ENCODE measurements at places on chromosomes 5 and 9. TPM values are rescaled to one million over a fixed set of nuclear protein-coding genes. Genes with fewer than 3 reads are reported as not detected.

Gene EGFL7
- polyA plus RNA-seq = 79.5 TPM

Gene NEUROG1
- not detected for polyA plus RNA-seq

Gene AMBP
- polyA plus RNA-seq = 1.4 TPM

Gene SLC25A2
- not detected for polyA plus RNA-seq

Gene FOXD4L5
- 0.12 TPM for polyA plus RNA-seq

Gene F2RL2
- 0.49 TPM for polyA plus RNA-seq

Gene IRF1
- polyA plus RNA-seq = 17.6 TPM

Gene RGS7BP
- 8.3 TPM for polyA plus RNA-seq

Gene FBP2
- 0.17 TPM for polyA plus RNA-seq

Gene ADAMTS12
- polyA plus RNA-seq = 16.9 TPM

Gene ECM2
- 12.6 TPM for polyA plus RNA-seq

Gene OTP
- polyA plus RNA-seq = not detected

Gene MARCHF11
- polyA plus RNA-seq = 5.0 TPM

DNA sequence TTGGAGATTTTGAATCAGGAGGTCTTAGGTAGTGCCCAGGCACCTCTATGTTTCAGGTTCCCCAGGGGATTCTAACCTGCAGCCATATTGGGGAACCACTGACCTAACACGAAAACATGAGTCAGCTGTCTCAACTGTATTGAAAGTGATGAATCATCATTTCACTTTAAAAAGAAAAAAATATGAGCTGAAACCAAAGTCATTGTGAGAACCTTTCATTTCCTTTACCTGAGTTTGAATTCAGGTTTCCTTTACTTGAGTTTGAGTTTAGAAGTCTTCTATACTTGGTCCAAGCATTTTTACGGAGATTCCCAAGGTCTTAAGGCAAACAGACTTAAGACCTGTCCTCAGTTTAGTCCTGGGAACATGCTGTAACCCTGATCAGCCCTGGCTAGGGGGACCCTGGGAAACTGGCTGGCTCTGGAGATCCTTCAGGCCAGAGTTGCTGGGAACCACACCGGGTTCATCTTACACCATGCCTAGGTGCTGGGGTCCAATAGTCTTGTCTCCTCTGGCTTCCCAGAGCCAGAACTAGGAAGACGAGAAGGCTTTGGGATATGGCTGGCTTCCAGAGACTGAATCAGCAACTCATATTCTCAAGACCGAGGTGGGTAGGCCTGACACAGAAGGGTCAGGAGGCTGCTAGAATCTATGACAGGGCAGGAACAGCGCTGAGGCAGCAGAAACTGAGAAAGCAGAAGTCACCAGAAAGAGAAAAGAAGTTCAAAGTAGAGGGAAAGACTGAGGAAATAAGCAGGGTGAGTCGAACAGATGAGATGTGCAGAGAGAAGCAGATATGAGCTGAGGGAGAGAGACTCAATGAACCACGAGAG lies 16.4 kb upstream of the PDCD1LG2 start:
- no peak for DNase-seq

DNA sequence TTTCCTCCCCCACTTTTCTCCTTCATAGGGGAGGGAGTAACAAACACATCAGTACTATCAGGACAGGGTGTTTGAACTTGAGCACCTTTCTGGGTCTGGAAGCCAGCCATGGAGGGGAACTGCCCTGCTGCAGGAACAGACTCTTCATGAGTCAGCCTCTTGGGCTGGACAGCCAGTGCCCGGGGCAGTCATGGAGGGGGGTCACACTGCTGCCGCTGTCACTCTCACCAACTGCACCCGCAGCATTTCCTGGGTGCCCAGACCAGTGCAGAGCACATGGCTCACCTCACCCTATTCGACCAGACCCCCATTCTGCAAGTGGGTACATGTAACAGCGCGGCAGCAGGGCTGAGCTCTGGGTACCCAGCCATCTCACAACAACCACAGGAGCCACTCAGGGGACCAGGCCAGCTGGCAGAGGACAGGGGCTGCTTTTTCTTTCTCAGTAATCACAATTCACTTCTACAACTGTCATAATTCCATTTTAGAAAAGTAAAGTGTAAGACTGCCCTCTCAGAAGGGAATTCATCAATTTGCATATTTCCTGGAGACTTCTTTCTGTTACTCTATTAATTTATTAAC lies 118.4 kb downstream of the CTNND2 start:
- DNase-seq = no peak

GRCh38 chr5:57862471-57862911 lies 379.9 kb upstream of the ACTBL2 start:
- DNase-seq = no peak

DNA sequence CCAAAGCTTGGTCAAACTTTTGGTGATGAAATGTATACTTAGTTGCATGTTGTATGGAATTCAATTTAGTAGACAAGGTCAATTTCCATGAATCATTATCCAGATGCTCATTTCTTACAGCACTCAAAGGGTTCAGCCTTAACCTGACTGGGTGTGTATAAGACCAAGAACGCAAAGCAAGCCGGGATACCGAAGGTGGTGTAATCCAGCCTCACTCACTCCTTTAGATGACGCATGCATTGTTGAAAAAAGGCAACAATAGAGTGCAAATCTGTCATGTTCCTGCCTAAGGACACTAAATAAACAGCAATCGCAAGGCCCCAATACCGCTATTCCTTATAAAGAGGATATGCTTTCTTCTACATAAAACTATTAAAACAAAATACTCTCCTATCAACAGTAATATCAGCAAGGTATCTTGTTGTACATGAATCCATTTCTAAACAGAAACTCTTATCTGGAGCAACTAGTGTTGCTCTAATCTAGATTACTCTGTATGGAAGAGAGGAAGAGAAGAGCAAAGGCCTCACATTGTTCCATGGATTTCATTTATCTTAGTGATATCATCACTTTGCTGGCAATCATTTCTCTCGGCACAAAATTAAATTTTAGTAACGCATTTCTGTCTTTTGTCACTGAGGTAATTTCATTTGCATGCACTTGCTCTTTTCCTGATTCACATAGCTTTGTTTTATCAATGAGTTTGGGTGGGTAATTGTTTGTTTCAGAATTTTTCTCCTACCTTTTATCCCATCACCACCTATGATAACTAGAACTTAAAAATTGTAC lies 96.2 kb downstream of the PLK2 start:
- DNase-seq = no peak

GRCh38 chr5:151063142-151063989 lies 17.5 kb downstream of the TNIP1 start:
- no peak for DNase-seq

GRCh38 chr5:135025730-135026644 lies 8.0 kb downstream of the PITX1 start:
- no peak for DNase-seq

DNA sequence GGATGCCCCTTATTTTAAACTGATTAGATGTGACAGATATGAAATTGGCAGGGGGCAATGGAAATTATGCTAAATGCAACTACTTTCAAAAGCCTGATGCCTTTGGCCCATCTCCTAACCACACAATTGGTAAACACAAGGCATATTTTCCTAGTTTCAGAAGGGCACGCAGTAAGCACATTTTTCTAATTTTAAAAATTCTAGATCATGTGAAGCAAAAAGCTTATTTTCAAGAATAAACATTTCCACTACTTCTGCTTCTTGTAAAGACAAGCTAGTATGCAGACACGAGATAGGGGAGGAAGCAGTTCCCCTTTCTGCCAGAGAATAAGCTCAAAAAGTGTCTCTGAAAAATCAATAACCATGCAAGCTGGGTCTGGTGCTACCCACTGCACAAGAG lies 67.7 kb downstream of the ABCA1 start:
- DNase-seq = no peak

GRCh38 chr5:68255305-68256120 lies 40.0 kb downstream of the PIK3R1 start:
- DNase-seq = no peak

DNA sequence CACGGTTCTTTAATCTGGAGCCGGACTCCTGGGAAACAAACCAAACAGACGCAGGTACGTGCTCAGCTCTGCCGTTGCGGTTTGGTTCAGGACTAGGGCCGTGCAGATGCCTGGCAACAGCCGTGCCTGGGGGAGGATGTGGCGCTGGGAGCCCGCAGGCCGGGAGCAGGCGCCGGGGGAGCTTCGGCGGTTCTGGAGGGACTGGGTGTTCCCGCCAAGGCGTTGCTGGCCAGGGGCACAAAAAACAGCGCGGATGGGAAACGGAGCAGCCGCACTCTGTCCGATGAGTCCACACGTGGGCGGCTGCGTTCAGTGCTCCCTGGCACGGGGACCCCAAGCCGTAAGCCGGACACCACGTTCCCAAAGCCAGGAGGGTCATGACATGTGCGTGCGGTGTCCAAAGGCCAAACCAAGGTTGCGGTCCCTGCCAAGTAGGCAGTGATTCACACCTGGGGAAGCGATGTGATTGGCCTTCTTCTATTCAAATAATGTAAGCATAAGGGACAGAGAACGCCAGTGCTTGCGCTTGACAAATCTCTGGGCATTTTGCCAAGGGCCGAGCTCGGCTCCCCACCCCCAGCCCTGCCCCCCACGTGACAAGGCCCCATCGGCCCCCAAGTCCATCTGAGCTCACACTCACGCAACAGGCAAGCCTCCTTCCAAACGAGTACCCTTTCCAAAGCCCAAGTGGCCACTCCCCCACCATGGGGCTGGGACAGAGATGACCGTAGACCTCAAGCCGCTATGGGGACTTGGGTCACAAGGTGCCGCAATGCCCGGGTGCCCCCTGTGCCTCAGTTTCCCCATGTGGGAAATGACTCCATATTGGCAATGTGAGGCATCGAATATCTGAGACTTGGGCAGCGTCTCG lies 49.7 kb upstream of the NKD2 start:
- DNase-seq = no peak

- no peak for DNase-seq
These were observed 1.6 kb upstream of the ST6GALNAC4 start for GRCh38 chr9:127918183-127919107.

- no peak for DNase-seq
These were observed 409.3 kb downstream of the AGTPBP1 start for GRCh38 chr9:85332487-85332886.

DNA sequence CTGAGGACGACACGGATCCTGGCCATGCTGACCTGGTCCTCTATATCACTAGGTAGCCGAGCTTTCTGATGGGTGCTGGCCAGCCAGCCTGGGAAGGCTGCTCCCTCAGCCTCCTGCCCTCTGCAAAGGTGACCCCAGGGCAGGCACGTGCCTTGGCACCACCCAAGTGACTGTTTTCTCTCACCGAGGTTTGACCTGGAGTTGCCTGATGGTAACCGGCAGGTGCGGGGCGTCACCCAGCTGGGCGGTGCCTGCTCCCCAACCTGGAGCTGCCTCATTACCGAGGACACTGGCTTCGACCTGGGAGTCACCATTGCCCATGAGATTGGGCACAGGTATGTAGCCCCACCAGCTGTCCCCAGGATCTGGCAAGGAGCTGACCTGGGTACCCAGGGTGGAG lies 3.8 kb downstream of the ADAMTS13 start:
- DNase-seq = no peak

- DNase-seq = no peak
These were observed 4.9 kb downstream of the NEK6 start for GRCh38 chr9:124262649-124262972.

DNA sequence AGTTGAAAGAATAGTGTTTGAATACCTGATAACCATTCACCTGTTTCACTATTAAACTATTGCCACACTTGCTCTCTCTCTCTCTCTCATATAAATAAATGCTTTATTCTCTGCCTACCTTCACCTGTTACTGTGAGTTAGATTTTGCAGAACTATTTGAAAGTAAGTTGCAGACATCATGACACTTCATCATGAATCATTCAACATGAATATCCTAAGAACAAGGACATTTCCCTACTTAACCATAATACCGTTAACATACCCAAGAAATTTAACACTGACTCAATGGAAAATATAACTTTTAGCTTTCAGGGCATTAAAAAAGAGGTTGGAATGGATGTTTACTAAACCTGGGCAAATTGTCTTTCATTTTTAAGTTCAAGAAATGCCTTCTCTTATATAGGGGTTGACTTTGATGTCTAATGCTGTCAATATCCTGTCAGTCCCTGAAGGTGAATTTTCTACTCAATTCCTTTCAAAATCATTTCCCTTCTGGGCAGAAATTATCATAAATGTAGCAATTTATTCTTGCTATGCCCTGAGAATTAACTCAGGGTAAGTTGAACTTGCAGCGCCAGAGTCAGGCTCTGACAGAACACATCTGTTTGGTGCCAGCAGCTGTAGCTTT lies 582.6 kb upstream of the TLE4 start:
- DNase-seq = no peak

DNA sequence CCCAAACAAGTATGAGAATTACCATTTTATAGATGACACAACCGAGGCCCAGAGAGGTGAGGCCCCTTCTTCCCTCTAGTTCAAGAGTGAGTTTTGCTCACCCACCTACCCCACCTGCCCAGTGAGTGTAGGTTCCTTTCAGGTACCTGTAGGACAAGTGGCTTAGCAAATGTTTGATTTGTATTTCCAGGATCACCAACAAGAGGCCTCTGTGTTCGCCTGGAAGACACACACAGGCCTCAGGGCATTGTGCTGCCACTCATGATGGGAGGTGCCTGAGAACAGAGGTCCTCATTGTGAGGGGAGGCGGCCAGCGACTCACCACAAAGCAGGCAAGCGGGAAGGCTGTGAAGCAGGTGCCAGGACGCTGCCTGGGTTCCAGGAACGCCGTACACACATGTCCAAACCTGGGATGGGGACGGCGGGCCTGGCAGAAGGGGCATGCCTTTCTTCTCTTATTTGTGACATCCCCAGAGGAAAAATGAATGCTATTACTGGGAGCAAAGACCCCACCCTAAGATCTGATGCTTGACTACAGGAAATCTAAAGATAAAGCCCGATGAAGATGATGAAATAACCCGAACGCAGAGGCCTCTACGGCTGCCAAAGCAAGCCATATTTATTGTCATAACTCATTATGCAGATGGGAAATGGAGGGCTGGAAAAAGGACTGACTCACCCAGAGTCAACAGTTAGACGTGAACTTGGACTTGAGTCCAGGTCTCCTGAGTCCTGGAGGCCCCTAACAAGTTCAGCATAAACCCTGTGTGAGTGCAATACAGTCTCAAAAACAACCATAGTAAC lies 60.2 kb upstream of the SLC25A51 start:
- no peak for DNase-seq

GRCh38 chr5:156914371-156914737 lies 48.7 kb downstream of the TIMD4 start:
- DNase-seq = no peak

DNA sequence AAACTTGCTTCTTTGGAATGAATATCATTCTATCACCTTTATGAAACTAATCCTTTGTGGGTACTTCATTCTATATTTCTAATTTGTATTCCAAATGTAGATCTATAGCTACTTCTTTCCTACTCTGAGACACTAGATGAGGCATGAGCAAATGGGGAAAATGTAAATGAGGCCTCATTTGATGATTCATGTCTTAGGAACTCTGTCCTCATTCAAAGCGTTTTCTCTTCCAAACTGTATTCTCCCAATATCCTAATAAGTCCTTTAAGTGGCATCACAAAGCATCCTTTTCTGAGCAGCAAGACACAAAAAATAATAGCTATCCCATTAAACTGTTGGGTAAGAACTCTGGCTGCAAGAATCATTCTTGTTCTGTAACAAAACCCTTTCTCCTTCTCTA lies 56.1 kb downstream of the TTLL11 start:
- no peak for DNase-seq

Measured in left renal pelvis (tissue), 4 donors.